ENCODE measurements at places on chromosomes 7 and 10.
A peak's percentile ranks its signal among the peaks of the same experiment; 100 is the strongest.

GRCh38 chr10:51488766-51489408 is 210.5 kb downstream of the CSTF2T start:
- no peak for DNase-seq

DNA sequence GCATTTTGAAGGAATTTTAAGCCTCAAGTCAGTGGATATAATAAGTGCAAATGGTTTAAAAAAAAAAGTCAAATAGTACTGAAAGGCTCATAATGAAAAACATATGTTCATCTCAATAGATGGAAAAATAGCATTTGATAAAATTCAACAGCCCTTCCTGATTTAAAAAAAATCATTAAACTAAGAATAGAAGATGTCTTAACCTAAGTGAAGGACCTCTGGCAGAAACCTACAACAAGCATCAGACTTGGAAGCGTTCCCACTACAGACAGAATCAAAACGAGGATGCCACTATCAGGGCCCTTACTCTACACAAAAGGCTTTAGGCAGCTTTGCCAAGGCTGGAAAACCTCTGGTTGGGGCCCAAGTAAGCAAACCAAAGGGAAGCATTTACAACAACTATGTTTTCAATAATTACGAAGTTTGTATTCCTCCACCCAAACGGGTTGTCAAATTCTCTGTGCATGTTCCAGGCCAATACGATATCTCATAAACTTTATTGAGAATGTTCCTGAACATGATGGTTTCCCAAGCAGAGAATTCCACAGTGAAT is 45.1 kb downstream of the CYTH3 start:
- DNase-seq, result no peak

GRCh38 chr10:95759233-95759826 is 3.4 kb downstream of the ENTPD1 start:
- no peak for DNase-seq

DNA sequence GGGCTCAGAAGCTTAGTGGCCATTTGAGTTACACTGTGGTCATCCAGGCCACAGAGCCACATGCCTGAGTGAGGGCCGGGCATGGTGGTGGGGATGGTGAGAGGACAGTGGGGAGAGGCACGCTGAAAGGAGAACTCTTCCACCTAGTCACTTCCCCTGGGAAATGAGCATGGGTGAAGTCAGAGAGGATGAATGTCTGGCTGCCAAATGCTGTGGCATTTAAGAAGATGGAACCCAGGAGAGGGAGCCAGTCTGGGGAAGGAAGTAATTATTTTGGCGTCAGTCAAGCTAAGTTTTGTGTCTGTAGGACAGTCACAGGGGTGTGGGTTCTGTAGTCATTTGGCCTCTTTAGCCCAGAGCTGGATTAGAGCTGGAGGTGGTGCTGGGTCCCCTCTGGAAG is 86.0 kb upstream of the PODXL start:
- DNase-seq, result no peak

DNA sequence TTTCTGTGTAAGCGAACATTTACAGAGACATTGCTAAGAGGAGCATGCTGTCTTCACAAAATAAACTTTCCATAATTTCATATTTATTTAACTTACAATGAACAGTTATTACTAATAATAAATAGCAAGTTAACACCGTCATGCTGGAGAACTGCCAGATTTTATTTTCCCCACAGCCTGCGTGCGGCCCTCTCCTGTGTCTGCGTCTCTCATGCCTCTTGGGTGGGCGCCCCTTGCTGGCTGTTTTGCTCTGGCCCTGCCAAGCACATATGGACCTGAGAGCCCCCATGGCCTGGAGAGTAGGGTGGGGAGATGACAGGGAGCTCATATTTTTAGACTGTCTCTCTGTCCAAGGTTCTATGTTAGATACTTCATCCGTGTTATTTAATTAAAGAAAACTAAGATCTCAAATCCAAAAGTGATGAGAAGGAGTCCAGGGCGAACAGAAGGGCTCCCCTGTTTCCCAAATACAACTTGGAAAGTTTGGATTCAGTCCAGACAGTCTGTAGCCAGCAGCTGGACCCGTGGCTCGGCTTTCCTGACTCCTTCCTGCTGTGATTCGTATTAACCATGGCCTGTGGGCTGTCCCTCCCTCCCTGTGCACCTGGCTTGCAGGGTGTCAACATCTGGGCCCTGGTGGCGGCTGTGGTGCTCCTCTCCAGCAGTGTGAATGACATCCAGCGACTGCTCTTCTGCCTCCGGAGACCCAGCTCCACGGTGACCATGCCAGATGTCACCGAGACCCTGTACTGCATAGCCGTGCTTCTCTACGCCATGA is 20.5 kb downstream of the FBH1 start:
- DNase-seq, result no peak

DNA sequence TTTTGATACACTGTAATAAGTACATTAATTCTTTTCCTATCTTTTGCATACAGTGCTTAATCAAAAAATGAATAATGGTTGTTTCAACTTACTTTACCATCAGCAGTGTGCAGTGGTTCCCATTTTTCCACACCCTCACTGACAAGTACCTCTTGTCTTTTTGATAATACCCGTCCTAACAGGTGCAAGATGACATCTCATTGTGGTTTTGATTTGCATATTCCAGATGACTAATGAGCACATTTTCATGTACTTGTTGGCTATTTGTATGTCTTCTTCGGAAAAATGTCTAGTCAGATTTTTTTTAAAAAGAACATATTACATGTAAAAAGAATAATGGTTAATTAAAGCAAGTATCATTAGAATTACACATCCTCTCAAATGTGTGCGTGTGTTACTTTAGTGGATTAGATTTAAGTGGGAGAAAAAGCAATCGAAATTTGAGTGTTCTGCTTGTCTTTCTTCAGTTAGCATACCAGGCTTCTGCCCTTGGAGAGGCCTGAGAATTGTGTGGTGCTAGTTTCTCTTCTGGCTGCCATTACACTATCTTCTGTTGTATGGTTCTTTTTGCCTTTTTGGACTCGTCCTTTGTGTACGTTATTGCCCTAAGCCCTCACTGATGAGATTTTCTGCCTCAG is 291.2 kb downstream of the AUTS2 start:
- DNase-seq, result no peak

DNA sequence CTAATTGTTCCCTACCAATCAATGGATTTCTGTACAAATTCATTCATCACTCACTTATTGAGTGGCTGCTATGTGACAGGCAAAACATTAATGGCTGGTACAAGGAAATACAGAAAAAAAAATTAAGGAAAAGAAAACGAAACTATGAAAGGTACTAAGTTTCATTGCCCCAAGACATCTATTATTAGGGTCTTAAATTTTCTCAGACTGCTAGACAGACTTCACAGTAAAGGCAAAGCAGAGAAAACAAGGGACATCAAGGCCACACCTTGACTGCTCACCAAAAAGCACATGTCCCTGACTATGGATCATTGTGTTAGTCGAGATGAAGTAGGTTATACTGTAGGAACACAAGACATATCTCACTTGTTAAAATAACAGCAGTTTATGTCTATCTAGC is 36.5 kb downstream of the DGKI start:
- no peak for DNase-seq

GRCh38 chr7:130990178-130990832 is 256.3 kb upstream of the KLF14 start:
- peak; percentile 46 for DNase-seq

DNA sequence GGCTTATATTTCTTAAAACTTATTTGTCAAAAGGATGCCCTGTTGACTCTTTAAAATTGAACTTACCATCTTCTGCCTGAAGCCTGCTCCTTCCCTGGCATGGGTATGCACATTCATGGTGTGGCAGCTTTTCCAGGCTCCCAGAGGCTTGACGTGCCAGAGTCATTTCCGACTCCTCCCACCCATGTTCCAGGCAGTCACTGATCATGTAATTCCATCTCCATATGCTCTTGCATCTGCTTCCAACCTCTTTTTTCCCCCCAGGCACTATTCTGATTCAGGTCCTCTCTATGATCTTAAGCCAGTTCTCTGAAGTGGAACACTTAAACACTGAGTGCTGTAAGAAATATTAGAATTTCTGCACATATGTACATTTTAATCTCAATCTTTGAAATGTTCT is 82.2 kb downstream of the CFAP58 start:
- DNase-seq, result no peak

DNA sequence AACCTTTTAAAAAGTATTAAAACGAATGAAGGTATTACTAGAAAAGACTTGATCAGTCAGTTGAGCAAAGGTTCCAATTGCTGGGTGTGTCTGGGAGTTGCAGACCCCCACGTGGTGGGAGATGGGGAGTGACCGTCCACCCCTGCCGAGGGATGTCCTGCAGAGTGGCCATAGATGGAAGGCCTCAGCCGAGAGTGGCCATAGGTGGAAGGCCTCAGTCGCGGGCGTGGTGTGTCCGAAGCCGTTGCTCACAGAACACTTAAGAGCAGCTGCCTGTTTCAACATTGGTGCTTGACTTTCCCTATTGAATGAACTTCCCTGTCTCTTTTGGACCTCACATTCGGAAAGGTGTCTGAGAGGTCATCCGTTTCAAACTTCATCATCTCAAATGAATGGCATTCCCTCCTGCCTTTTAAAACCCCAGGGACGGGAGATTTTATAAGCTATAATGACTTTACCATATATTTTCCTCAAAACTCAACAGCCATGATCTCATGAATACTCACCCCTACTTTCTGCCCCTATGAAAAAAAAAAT is 69.4 kb downstream of the CAMK1D start:
- DNase-seq, result no peak

DNA sequence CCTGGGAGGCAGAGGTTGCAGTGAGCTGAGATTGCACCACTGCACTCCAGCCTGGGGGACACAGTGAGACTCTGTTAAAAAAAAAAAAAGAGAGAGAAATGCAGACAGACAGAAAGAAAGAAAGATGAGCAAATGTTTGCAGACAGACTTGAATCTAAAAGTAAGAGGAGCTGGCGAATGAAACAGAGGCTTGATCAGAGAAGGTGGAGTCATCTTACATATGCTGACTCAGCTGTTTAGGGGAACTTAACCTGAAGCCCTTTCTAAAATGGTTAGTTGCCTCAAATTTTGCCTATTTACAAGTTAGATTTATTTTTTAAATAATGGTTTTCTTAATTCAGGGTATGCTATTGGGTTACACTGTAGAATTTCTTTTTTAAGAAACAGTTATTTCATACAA is 5.4 kb downstream of the FAM171A1 start:
- no peak for DNase-seq

DNA sequence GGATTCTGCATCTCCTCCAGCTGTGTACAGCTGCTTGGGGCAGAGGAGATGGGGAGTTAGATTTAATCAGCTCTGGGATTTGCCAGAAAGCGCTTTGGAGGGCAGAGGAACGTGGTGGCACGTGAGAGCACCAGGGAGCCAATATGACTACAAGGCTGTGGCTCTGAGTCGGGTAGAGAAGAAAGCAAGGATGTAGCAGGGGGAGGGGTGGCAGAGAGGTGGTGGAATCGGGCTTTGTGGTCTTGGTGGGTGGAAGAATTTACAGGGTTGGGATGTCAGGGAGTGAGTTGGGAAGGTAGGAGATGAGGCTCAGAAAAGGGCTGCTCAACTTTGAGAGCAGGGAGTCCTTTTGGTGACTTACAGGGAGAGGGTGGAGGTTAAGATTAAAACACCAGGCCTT is 113.6 kb downstream of the CCNY start:
- DNase-seq, result no peak

- no peak for DNase-seq
These were observed at the start of gene TMEM130 for GRCh38 chr7:98869597-98870120. TMEM130 (minus strand) TSS chr7:98870014; CDS start chr7:98869861, 153 bp downstream.

GRCh38 chr7:104444017-104444416 is 115.6 kb downstream of the LHFPL3 start:
- no peak for DNase-seq

GRCh38 chr7:42123716-42124115 is 113.3 kb downstream of the GLI3 start:
- no peak for DNase-seq

DNA sequence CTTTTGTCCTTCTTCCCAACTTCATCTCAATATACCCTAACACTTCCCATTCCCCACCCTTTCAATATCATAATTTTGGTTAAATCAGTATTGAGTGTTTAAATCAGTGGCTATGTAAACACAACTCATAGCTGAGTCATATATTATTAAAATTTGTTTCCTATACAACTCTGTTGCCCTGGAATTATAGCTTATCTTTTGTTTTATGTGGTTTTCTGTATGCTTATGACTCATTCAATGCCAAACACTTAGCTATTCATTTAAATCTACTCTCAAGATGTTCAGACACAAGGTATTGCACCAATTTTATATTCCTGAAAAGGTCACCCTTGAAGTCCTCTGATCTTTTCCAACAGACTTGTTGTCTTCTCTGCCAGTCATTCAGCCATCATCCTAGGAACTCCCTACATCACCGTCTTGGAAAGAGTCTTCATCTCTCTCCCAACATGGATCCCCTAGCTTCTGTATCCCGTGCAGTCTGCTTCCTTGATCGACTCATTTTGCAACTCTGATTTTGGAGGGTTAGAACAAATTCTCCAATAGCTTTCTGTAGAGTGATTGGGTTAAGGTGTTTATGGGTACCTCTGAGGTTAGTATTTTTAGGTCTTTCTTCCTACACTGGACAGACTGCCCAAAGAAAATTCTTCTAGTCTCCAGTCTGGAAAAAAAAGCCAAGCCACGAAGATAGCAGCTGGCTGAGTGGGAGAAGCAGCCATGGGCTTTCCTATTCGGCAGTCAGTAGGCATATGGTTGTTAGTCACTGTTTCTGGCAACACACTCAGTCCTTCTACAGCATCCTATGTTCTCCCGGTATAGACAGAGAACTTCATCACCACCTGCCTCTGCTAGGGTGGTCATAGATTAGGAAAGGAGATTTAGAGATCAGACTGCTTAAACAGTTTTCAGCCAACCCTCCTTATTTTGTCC is 102.1 kb downstream of the CRPPA start:
- no peak for DNase-seq

DNA sequence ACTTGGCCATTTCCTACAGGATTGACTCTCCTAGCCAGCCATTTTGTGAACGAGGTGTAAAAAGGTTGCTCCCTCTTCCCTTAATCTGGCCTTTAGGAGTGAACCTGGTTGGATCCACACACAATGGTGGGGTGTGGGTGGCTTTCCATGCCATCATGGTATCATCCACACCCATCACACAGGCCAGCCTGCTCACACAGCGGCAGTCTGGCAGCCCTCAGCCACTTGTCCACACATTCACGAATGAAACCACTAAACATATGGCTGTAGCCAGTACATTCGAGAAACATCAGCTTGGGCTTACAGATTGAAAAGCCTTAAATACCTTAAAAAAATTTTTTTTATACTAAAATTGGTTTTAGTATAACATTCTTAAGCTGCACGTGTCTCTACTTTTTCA is 31.9 kb downstream of the NEUROD6 start:
- DNase-seq, result no peak

Data from activated T-cell treated with anti-CD3 and anti-CD28 coated beads, Interleukin-2, amount 50 U/mL, for 1 hour (primary cell).